ENCODE measurements at places on chromosomes 7 and 10. TPM values are rescaled to one million over a fixed set of nuclear protein-coding genes. Genes with fewer than 3 reads are reported as not detected.

GRCh38 chr10:45265996-45266395 lies 49.4 kb downstream of the OR13A1 start:
- no peak for DNase-seq

The LBX1 gene
- not detected for polyA plus RNA-seq

The CALD1 gene
- polyA plus RNA-seq = 48.3 TPM

The IQCE gene
- polyA plus RNA-seq = 4.4 TPM

The ATG9B gene
- polyA plus RNA-seq = 1.8 TPM

Measured in spleen (tissue), 13 donors.